ENCODE measurements at places on chromosomes 7 and 10. TPM values are rescaled to one million over a fixed set of nuclear protein-coding genes. Genes with fewer than 3 reads are reported as not detected.
A peak's percentile ranks its signal among the peaks of the same experiment; 100 is the strongest.

- DNase-seq, result no peak
Observed at GRCh38 chr7:147079083-147079482, 962.5 kb downstream of the CNTNAP2 start.

GRCh38 chr10:93334901-93335327 is 147.2 kb downstream of the MYOF start:
- DNase-seq, result peak; percentile 35

DNA sequence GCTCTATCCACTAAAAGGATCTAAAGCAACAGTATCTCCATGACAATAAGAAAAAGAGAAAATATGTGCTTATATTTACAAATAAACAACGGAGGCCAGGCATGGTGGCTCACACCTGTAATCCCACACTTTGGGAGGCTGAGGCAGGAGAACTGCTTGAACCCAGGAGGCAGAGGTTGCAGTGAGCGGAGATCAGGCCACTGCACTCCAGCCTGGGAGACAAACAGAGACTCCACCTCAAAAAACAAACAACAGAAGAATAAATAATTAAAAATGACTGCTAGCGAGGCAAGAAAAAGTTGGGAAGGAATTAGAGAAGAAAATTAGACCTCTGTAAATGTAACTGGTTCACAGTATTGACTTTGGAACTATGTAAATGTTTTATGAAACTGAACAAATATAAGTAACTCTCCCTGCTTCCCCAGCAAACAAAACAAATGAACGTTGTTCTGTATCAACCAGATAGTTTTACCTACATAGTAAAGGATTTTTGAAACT is 17.1 kb downstream of the TRIM24 start:
- no peak for DNase-seq

The TMEM176B gene
- total RNA-seq, result 24.6 TPM

DNA sequence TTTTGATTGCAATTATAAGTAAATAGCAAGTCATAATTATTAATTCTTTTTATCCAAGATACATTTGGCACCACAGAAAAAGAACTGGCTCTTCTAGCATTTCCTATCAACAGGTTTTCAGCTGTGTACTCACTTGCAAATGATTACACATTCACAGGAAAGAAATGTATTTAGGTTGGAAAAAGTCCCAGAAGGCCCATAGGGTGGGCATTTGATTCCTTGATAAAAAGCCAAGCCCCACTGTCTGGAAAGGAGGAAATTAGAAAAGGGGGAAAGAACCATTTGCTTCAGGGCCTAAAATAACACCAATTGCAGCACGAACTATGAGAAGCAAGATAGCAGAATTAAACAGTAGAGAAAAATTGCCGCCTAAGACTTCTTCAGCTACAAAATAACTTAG is 80.8 kb upstream of the COL1A2 start:
- no peak for DNase-seq

GRCh38 chr7:158428837-158429753 is 158.5 kb downstream of the PTPRN2 start:
- DNase-seq, result no peak

The ERVW-1 gene
- 0.20 TPM for total RNA-seq

GRCh38 chr7:146655928-146656797 is 539.6 kb downstream of the CNTNAP2 start:
- no peak for DNase-seq

The PRKAR2B gene
- total RNA-seq, result 36.1 TPM

- DNase-seq, result no peak
Observed at GRCh38 chr7:47941136-47941844, 7.0 kb downstream of the PKD1L1 start.

GRCh38 chr10:3006607-3007006 is 60.7 kb upstream of the PFKP start:
- DNase-seq, result no peak

- DNase-seq, result no peak
Observed at GRCh38 chr7:24573554-24574338, 494 bp downstream of the PALS2 start.

- DNase-seq, result no peak
Observed at GRCh38 chr7:17743316-17743715, 197.0 kb downstream of the SNX13 start.

The LFNG gene
- total RNA-seq, result 27.0 TPM

The MAGI2 gene
- 6.9 TPM for total RNA-seq

The SH2B2 gene
- total RNA-seq, result 2.0 TPM

The SLC39A12 gene
- 0.10 TPM for total RNA-seq

The CASP7 gene
- 21.8 TPM for total RNA-seq

DNA sequence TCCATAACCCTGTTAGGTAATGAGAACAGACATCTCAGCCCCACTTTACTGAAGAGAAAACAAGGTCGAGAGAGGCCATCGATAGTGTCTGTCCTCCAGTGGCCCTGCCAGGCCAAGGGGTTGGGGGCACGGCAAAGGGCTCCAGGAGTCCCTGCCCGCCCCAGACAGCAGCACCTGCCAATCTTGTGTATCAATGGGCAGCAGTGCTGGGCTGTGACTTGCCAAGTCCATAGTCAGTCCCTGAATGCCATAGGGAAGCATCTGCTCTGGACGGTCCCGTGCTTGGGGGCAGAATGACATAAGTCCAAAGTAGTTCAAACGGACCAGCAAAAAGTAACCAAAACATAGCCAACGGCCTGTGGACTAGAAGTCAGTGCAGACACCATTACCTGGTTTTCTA is 33.2 kb downstream of the DLG5 start:
- no peak for DNase-seq

The LRRD1 gene
- total RNA-seq, result 0.30 TPM

GRCh38 chr7:151676759-151677158 is 157.1 kb upstream of the RHEB start:
- DNase-seq, result no peak

The NXPH1 gene
- 0.10 TPM for total RNA-seq

- DNase-seq, result no peak
Observed at GRCh38 chr10:31020209-31020608, 11.5 kb downstream of the ZNF438 start.

The GFRA1 gene
- 49.8 TPM for total RNA-seq

GRCh38 chr10:131567279-131568162 is 256.0 kb upstream of the TCERG1L start:
- DNase-seq, result no peak

DNA sequence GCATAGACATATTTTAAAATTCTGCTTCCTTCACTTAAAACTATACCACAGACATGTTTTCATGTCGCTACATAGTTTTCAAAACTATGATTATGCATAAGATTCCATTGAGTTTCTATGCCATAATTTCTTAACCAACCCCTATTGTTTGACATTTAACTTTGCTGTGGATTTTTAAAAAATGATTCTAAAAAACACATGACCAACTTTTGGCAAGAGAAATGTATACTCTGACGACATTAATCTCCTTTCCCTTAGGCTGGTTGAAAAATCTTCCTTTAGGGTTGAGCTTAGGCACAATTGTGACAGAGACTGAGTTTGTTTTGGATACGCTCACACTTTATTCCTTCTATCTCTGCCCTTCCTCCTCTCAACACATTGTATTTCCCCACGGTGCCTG is 14.9 kb downstream of the CREB5 start:
- DNase-seq, result no peak

DNA sequence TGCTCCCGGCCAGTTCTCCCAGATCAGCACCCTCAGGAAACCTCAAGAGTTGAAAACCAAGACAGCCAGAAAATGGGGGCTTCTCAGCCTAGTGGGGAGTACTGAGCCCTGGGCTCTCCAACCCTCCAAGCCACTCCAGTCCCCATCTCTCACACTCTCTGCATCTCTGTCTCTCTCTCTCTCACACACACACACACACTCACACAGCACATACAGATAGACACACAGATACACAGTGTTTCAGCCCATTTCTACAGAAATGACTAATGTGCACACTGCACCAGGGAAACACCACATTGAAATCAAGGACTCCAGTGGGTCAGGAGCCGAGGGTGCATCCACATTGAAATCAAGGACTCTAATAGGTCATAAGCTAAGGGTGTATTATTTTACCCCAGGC is 107.5 kb downstream of the MKI67 start:
- DNase-seq, result no peak

DNA sequence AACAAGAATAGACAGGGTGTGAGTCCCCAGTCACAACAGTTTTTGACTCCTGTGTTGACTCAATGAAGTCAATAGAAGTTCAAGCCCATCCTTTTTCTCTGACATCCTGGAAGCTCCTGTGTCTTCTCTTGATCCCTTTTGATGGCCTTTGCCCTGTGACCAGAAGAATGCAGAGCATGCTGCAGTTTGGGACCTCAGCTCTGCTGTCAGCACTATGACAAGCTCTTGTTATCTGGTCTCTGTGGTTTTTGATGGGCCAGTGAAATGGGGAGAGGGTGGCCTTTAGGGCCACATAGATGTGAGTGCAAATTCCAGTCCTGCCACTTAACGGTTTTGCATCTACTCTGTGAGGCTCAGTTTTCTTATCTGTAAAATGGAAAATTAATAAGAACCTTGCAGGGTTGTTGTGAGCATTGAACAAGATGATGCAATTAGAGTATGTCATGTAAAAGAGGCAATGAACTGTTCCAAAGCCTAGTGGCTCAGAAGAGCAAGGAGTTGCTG is 102.4 kb upstream of the IKZF1 start:
- DNase-seq, result no peak

- no peak for DNase-seq
Observed at GRCh38 chr10:117762819-117763172, 220.2 kb downstream of the EMX2 start.

The ALOX5 gene
- 9.4 TPM for total RNA-seq

DNA sequence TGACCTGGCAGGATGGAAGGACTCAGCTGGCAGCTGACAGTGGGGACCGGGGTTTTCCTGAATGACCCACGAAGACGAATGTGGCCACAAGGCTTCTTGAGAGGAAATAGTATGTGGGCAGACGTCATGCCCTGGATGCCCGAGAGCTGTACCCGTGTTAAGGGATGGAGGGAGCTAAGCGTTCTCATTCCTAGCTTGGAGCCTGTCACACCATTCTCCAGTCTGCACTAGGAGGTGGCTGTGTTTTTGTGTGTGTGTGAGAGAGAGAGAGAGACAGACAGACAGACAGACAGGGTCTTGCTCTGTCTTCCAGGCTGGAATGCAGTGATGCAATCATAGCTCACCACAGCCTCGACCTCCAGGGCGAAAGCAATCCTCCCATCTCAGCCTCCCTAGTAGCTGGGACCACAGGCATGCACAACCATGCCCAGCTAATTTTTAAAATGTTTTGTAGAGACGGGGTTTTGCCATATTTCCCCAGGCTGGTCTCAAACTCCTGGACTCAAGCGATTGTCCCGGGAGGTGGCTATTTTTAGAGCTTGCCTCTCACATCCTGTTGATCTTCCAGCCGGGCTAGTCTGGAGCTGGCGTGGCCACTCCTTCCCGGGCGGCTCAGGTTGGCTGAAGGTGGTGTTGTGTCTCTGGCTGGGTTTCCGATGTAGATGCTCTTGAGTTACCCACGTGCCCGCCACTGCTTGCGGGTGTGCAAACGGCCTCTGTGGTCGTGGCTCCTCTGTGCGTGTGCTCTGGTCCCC is 2.1 kb downstream of the AMZ1 start:
- no peak for DNase-seq

GRCh38 chr7:100435401-100436304 is 644 bp downstream of the PPP1R35 start:
- DNase-seq, result no peak

DNA sequence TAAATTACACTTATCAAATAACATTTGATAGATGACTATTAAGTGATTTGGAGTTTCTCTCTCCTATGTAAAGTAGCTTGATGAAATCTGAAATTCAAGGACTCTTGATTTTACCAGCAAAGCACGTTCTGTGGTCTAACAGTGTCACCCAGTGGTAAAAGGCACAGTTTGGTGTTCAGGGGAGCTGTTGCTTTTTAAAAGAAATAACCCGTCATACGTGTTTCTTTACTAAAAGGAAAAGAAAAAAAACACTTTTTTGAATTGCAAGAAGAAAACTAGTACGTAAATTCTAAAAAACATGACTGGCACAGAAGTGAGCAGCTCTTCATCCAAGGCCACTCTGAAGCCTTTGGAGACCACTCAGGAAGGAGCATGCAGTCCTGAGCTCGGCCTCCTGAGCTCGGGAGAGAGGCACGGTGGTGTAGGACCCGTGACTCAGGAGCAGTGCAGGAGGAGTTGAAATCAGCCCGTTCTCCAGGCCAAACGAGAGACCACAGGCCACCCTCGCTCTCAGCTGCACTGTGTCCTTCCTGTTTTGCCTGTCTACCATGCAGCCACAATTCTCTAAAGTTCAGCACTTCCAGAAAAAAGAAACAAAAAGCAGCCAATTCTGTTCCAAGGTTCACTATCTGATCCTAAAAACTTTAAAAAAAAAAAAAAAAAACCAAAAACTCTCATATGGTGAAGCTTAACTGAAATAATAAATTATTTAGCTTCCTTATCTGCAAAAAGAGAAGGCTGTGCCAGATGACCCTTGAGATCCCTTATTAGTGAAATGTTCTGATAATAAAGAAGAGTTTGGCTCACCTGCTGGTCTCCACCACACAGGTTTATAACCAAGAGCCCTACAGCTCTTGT is 212.6 kb upstream of the FRMD4A start:
- DNase-seq, result peak; percentile 9

GRCh38 chr10:87861566-87861952 is 1.8 kb downstream of the KLLN start:
- DNase-seq, result peak; percentile 32
